ENCODE measurements at places on chromosomes 16 and 17.

- DNase-seq = no peak
These were observed 9.1 kb upstream of the UBB start for GRCh38 chr17:16371742-16372141.

- DNase-seq = no peak
These were observed 143.0 kb downstream of the XYLT1 start for GRCh38 chr16:17327664-17328335.

DNA sequence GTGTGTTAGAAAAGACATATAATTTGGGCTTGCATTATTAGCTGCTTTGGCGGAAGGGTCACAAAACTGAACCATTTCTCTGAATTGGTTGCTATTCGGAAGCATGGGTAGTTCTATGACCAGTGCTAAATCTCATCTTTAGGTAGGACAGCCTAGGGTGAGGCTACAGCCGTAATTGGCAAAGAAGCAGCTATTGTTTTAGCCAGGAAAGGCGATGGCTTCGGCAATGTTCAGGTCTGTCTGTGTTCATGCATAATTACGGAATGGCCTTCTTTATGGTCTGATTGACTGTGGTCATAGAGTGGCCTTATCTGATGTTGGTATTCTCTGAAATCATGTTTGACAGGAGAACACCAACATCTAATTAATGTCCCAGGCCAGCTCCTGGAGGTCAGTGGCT is 368.4 kb upstream of the HSBP1 start:
- DNase-seq = no peak

- no peak for DNase-seq
These were observed 268.8 kb upstream of the RPL38 start for GRCh38 chr17:73934696-73935095.

DNA sequence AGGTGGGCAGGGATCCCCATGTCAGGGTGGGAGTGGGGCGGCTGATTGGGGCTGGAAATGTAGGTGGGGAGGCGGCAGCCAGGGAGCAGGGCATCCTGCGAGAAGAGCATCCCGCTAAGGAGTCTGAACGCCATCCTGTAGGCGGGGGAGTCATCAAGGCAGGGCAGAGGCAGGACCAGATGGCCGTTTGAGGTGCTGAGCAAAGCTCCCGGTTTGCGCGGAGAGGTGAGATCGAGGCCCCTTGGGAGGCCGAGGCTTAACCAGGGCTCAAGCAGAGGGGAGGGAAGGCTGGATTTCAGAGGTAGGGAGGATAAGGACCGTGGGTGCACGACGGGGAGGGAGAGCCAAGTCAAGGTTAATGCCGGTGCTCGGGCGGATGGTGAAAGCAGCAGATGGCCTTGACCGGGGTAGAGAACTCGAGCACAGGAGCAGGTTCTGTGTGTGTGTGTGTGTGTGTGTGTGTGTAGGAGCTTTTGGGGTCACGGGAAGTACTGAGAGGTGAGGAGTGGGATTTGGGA is 472 bp upstream of the NME2 start:
- no peak for DNase-seq

DNA sequence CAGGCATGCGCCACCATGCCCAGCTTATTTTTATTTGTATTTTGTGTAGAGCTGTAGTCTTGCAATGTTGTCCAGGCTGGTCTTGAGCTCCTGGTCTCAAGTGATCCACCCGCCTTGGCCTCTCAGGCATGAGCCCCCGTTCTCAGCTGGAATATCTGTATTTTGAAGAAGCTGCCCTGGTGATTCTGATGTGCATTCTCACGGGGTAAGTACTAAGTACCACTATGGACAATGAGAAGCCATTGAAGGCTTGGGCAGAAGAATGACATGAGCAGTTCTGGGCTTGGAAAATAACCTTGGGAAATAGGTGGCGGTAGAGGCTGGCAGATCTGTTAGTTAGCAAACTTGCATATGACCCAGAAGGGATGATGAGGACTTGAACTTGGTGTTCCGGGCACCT is 15.6 kb upstream of the NKD1 start:
- DNase-seq = no peak

- no peak for DNase-seq
These were observed 655.8 kb upstream of the EEF2KMT start for GRCh38 chr16:5753381-5753780.

- peak; percentile 72 for DNase-seq
These were observed 101.6 kb downstream of the RAB11FIP4 start for GRCh38 chr17:31492880-31493655.

GRCh38 chr16:89325861-89326471 is 108.5 kb downstream of the ZNF778 start:
- DNase-seq = no peak

GRCh38 chr17:1999557-2000251 is 25.4 kb downstream of the RTN4RL1 start:
- no peak for DNase-seq

GRCh38 chr17:17060001-17060922 is 18.0 kb downstream of the MPRIP start:
- DNase-seq = no peak

DNA sequence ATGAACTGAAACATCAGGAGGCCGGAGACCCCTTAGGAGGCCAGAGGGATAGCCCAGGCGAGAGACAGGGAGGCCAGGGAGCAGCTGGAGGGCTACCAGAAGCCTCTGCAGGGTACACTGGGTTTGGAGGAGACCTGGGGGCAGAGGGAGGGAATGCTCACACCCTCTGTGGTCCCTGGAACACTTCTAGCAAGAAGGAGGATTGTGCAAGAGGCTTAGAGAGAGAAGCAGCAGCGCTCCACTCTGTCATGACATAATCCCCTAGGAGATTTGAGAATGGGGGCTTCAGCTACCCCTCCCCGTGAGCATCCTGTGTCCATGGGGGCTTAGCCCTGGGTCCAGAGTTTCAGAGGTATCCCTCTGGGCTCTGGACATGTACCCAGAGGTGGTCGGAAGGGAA is 15.8 kb downstream of the GPR142 start:
- DNase-seq = no peak

DNA sequence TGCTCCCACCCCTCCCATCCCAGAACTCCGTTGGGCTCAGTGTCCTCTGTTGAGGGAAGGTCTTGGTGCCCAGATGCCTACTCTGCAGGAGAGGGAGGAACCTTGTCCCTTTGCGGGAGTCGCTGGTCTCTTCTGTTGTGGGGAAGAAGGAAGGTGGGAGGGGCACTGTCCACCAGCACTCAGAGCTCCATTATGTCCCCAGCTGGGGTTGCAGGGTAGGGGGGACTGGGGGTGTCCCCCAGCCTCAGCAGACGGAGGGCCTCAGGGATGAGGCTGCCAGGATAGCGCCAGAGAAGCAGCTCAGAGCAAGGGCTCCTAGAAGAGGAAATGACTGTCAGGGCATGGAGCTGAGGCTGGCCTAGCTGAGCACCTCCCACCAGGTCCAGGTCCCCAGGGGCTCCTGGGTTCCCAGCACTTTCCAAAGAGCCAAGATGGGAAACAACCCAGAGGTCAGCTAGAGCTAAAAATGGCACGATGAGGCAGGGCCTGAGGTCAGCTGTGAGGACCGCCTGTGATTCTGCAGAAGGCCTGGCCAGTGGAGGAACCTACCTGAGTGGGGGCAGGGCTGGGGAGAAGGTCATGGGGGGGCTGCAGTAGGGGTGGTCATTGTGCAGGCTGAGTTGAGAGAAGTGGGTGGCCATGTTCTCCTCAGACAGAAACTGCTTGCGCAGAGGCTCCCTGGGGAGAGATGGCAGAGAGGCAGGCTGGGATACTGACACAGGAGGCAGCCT is 893 bp downstream of the HCFC1R1 start:
- DNase-seq = no peak

GRCh38 chr16:81700071-81700779 is 78.9 kb upstream of the PLCG2 start:
- DNase-seq = no peak

DNA sequence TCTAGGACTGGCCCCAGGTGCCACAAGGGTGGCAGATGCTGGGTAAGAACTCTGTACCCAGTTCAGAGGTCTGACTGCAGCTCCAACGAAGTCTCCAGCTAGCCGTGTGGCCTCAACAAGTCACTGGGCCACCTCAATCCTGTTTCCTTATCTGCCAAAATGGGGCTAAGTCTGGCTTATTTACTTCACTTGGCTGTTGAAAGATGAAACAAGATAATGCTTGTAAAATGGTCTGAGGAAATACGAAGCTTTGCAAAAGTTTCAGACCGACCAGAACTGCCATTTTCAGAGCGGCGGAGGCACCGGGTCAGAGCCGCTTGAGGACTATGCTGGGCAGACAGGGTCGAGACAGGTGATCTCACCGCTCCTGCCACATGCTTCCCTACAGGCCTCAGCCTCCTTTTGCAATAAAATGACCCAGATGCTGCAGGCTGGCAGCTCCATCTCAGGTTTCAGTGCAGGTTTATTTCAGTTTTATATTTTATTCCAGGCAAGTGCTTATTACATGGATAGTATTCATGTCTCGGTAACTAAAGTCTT is 17.2 kb downstream of the MNT start:
- DNase-seq = no peak

GRCh38 chr17:81607431-81607830 is 29.5 kb downstream of the NPLOC4 start:
- DNase-seq = no peak

GRCh38 chr17:74491626-74492025 is 25.2 kb downstream of the CD300A start:
- no peak for DNase-seq

DNA sequence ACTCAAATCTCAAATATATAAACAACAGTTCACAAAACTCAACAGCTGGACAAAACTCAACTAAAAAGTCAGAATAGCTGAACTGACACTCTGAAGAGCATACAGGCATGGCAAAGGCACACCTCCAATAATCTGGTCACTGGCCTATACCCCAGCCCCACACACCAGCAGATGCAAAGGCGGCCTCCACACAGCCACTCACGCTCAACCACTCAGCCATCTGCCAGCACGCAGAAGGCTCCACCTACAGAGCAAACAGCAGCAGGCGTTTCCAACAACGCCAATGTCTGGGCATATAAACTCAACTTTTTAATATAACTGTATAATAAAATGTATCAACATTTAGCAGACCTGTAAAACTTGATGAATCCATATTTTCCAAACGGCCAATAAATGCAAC is 17.2 kb downstream of the USP7 start:
- no peak for DNase-seq

DNA sequence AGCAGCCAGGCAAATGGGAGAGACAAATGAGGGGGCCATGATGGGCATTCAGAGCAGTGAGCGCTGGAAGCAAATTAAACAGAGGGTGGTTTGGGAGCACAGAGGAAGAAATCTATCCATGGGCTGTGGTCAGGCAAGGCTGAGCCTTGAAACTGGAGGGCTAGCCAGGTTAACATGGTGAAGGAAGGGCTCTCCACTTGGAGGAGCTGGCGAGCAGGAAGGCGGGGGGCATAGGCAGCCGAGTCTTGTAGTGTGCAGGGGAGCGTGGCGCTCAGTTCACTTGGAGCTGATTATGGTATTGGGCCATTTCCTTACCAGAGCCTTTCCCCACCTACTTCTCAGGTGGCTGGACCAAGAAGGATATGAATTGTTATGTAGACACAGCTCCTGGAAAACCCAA is 189.7 kb downstream of the SNX29 start:
- DNase-seq = no peak

DNA sequence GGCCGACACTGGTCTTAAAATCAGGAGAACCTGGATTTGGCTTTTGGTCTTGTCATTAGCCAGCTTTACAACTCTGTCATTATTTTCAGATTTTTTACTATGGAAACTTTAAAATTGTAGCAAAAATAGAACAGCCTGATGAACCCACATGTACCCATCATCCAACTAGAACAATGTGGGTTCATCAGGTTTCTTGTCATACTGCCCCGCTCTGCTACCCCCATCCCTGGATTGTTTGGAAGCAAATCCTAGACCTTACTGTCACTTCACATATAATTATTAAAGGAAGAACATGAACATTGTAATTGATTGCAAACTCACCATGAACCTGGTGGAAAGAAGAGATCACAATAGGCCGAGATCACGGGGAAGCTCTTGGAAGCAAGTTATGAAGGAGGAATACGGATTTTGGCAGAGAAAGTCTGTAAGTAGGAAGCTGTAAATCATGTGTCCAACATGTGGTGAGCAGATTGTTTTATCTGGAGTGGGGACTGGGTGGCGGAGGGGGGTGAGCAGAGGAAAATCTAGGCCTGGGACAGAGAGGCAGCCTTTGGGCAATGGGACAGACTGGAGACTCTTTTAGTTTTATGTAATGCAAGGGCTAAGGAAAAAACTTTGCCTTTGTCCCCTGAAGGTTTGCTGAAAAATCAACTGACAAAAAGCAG is 67.0 kb downstream of the PITPNC1 start:
- DNase-seq = no peak

Measured in GM12864 (cell line).